ENCODE measurements at places on chromosomes 16 and 17. TPM values are rescaled to one million over a fixed set of nuclear protein-coding genes. Genes with fewer than 3 reads are reported as not detected.

GRCh38 chr17:15510361-15510760, 42.9 kb upstream of the CDRT4 start:
- no peak for DNase-seq

- DNase-seq, result peak; percentile 69
These were observed 16.9 kb upstream of the CYTH1 start for GRCh38 chr17:78798695-78799559.

- no peak for DNase-seq
These were observed 26.8 kb downstream of the DCUN1D3 start for GRCh38 chr16:20873331-20873730.

- no peak for DNase-seq
These were observed 359.8 kb upstream of the ERCC4 start for GRCh38 chr16:13560151-13560550.

DNA sequence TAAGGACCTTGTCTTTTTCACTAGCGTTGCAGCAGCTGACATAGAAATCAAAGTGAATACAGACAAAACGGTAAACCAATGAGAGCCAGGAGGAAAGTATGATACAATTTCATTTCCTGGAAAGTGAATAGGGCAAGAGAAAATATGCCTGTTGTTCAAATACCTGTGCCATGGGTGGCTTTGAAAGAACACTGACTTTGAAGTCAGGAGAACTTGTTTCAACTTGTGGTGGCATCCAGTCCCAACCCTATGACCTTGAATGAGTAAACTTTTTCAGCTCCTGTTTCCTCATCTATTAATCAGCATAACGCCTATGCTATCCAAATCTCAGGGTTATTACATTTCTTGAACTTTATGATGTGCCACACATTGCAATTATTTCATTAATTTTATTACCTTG, 173.7 kb upstream of the HS3ST3A1 start:
- no peak for DNase-seq

DNA sequence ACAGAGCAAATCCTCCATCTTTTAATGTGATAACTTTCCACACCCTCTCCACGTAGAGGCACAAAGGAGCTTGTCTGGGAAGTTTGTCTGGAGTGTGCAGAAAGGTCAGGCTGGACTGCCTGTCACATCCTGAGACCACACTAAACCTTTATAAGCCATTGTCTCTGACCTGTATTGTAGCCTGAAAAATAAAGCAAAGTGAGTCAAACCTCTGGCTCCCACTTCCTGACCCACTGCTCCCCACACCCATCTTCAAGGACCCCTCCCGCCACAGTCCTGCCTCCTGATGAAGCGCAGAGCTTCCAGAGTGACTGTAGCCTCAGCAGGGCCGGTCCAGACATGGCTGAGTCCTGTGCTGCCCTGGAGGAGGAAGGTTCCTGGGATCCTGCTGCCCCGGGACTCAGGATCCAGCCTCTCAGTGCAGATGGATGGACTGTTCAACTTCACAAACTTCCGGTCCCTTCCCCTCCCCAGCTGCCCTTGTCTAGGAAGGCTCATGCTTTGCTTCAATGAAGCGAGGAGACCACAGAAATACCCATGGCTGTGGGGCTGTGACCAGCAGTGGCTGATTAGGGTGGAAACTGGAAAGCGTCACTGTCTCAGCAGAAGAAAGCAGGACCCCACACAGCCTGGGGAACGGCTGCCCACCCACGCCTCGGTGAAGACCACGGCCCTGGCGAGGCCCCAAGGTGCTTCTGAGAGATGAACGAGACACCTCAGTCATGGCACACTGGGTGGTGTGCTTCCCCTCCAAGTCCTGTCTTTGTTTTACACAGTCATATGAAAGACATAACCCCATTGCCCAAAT, 30.9 kb upstream of the CLEC18B start:
- DNase-seq, result no peak

GRCh38 chr16:30060836-30061554, 4.6 kb upstream of the ALDOA start:
- DNase-seq, result no peak

DNA sequence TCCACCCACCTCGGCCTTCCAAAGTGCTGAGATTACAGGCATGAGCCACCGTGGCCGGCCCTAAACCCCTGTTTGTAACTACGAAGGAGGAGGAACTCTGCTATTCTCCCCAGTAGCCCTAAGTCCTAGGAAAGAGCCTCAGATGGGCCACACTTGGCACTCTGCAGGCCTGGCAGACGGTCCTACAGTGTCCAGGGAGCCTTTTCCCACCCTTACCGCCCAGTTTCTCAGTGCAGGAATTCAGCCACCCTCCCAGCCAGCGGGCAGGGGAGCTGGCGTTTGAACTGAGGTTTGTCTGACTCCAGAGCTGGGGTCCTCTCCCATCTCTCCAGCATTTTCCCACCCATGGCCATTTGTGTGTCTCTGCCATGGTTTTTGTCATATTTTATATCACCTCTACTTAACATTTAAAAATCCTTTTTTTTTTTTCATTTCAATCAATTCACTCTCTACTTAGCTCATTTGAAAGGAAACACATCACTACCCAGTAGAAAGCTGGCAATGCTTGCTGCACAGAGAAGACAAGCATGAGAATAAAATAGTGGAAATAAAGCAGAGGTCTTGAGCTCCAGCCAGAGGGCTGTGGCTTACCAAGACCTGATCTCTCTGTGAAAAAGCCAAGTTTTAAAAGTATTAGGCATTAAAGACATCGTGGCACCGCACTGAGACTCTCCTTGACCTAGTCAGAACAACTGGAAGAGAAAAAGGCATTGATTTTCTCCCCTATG, 34.9 kb downstream of the BCO1 start:
- no peak for DNase-seq

DNA sequence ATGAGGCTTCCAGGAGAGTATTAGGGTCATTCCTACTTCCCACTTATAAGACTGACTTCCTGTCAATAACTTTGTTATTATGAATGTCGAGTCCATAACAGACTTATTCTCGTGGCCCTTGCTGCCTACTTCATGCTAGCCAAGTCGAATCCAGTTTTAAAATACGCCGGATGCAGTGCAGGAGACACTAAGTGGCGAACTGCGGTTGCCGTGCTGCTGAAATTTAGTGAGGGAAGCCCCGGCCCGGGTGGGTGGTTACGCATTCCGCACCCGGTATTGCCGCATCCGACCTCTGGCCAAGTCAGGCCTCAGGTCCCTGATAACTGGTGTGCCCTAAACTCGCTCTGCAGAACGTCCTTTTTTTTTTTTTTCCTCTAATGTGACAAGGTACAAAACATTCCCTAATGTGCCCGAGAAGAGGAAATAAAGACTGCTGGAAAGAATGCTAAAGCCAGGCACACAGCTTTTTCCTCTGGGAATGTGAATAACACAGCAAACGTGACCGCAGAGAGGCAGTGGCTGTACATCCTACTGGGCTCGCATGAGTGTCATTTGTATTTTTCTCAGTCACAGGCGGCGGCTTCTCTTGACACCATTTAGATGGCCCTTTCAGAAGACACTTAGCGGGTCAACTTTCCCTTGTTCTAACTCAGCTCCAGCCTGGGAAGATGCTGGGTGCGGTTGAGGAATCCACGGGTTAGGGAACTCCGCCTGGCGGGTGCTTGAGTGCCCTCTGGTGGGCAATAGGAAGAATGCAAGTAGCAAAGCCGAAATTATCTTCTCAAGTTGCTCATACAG, 7.1 kb upstream of the AKTIP start:
- peak; percentile 83 for DNase-seq

GRCh38 chr17:2792366-2793169, 3.7 kb upstream of the RAP1GAP2 start:
- DNase-seq, result peak; percentile 68

DNA sequence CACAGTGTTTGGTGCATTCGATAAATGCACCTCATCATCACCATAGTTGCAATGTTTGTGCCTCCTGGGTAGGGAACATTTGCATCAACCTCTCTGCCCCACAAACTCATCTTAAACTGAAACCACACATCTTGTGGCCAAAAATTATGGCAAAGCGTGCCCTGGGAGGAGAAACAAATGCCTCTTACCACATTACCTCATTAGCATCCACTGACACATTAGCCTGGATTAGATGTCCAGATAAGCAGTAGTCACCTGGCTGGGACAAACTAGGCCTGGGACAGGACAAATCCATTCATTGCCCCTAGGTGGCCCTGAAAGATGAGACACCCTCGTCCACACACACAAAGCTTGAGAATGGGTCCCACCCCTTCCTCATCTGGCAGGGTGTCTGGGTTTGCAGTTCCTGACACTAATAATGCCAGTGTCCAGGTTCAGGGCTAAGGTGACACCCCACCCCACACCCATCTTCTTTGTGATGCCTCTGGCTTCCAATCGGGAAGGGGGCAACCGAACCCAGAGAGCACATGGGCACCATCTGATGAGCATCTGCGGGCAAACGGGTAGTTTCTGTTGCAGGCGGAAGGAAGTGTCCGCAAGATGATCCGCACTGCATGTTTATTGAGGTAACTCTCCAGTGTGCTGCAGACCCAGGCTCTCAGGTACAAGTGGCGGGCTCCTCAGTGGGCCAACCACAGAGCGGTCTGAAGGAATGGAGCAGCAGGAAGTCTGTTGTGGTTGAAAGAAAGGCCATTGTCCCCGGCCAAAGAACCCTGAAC, 8.6 kb downstream of the XYLT1 start:
- no peak for DNase-seq

Gene C17orf67
- 1.5 TPM for total RNA-seq

Gene PRSS33
- not detected for total RNA-seq

Gene HBA1
- not detected for total RNA-seq

Gene TRAF4
- total RNA-seq, result 159 TPM

Gene HASPIN
- total RNA-seq, result 39.1 TPM

Gene ALKBH5
- total RNA-seq, result 103 TPM

Gene HOXB8
- total RNA-seq, result not detected

Data from H7 (cell line).